CD14-positive monocyte (primary cell): ENCODE measurements at places on chromosomes 13 and 19. TPM values are rescaled to one million over a fixed set of nuclear protein-coding genes. Genes with fewer than 3 reads are reported as not detected.

GRCh38 chr19:57406516-57407123 lies 4.3 kb upstream of the ZNF17 start:
- H3K36me3 ChIP-seq = no peaks in the 10 kb centered on the region
- no peak overlapping the region for H3K27ac ChIP-seq
- H3K27me3 ChIP-seq = no peaks in the 10 kb centered on the region
- peak; percentile 11 for DNase-seq

DNA sequence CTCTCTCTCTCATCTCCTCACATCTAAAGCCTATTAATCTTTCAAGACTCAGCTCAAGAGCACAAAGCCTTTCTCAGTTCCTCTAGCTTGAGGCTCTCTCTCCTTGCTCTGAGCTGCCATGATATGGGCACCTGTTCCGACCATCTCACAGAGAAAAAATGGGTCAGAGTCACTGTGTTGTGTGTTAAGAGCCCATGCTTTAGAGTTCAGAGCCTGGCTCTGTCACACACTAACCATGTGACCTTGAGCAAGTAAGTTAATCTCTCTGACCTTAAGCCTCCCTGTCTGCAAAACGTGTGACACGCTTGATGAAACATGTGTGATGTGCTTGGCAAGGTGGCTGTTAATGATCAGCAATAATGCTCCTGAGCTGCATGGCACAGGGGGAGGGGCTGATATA lies 245.2 kb downstream of the DLEU7 start:
- no peaks in the 10 kb centered on the region for H3K27me3 ChIP-seq
- no peak overlapping the region for H3K4me3 ChIP-seq
- no peak overlapping the region for H3K27ac ChIP-seq
- H3K36me3 ChIP-seq = no peaks in the 10 kb centered on the region
- no peak for DNase-seq

DNA sequence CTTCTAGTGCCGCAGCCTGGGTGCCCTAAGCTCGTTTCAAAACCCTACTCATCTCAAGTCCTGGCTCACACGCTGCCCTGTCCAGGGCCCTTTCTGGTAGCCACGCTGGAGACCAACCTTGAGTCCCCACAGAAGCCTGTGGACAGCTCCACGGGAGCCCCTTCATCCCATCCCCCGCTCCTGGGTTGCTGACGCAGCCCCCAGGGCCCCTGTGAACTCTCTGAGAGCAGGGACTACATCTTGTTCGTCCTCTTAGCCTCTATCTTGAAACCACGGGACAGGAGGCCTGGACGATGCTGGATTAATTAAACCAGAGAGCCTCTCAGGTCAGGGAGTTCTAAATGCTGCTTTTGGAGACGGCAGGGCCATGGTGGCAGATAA lies 7.4 kb downstream of the MLLT1 start:
- H3K4me3 ChIP-seq = no peak overlapping the region
- H3K27ac ChIP-seq = peak overlapping the region; percentile 89
- no peak for DNase-seq
- no peaks in the 10 kb centered on the region for H3K27me3 ChIP-seq

GRCh38 chr13:103546271-103546670 lies 480.1 kb upstream of the SLC10A2 start:
- H3K4me1 ChIP-seq = no peaks in the 10 kb centered on the region
- no peak overlapping the region for H3K4me3 ChIP-seq
- H3K36me3 ChIP-seq = no peaks in the 10 kb centered on the region

GRCh38 chr13:91804724-91805123 lies 406.3 kb downstream of the GPC5 start:
- no peak overlapping the region for H3K27ac ChIP-seq
- no peak overlapping the region for H3K4me3 ChIP-seq
- no peaks in the 10 kb centered on the region for H3K4me1 ChIP-seq
- DNase-seq = no peak
- H3K27me3 ChIP-seq = no peaks in the 10 kb centered on the region

DNA sequence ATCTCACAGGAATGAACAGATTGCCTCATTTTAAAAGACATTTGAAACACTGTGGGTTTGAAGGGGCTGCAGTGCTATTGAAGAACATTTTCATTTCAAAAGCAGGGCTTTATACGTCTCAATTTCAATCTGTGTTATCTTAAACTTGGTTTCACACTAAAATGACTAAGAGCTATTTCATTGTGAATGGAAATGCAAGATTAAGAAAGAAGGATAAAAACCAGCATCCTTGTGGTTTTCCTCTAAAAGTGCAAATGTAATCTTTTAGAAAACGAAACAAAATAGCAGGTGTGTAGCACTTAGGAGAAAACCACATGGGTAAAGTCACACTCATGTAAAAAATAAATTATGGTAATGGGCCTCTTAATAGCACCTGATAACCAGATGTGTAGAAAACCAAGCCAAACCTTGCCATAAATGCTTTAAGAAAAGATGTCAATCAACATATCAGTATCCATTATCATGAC lies 397.7 kb downstream of the GPC6 start:
- H3K36me3 ChIP-seq = no peaks in the 10 kb centered on the region
- H3K27me3 ChIP-seq = no peaks in the 10 kb centered on the region
- H3K4me1 ChIP-seq = no peaks in the 10 kb centered on the region
- H3K27ac ChIP-seq = no peak overlapping the region

GRCh38 chr19:38095411-38096308 lies 128.4 kb downstream of the DPF1 start:
- H3K4me3 ChIP-seq = no peak overlapping the region
- no peak overlapping the region for H3K27ac ChIP-seq
- DNase-seq = peak; percentile 47

GRCh38 chr13:40315416-40316064 lies 350.9 kb downstream of the FOXO1 start:
- no peaks in the 10 kb centered on the region for H3K27me3 ChIP-seq
- H3K27ac ChIP-seq = no peak overlapping the region
- no peak overlapping the region for H3K4me3 ChIP-seq
- H3K4me1 ChIP-seq = no peaks in the 10 kb centered on the region

GRCh38 chr19:46791944-46792343 lies 3.5 kb upstream of the SLC1A5 start:
- H3K27ac ChIP-seq = no peak overlapping the region

DNA sequence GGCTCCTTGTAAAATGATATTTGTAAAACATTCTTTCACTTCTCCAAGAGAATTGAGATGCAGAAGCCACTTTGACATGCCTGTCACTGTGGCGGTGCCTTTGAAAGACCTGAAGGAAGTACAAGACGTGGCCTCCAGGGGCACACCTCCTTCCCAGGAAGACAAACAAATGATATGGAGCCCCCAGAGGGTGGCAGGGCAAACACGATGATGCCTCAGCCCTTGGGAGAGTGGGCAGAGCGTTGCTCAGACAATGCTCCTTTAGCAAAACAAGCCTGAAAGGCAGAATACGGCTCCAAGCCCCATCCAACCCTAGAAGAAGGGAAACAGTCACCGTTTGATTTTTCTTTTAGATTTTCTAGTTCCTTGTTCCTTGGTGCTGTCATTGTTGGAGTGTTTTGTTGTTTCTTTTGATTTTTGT lies 9.2 kb upstream of the ATP12A start:
- H3K4me1 ChIP-seq = peaks cover 9% of the 10 kb centered on the region
- DNase-seq = peak; percentile 4
- no peak overlapping the region for H3K27ac ChIP-seq
- no peaks in the 10 kb centered on the region for H3K36me3 ChIP-seq
- no peaks in the 10 kb centered on the region for H3K27me3 ChIP-seq
- no peak overlapping the region for H3K4me3 ChIP-seq

- no peak overlapping the region for H3K4me3 ChIP-seq
- no peak for DNase-seq
- H3K27me3 ChIP-seq = no peaks in the 10 kb centered on the region
- H3K4me1 ChIP-seq = peaks cover 12% of the 10 kb centered on the region
These were observed 40.7 kb upstream of the TNFSF11 start for GRCh38 chr13:42533336-42533591.

DNA sequence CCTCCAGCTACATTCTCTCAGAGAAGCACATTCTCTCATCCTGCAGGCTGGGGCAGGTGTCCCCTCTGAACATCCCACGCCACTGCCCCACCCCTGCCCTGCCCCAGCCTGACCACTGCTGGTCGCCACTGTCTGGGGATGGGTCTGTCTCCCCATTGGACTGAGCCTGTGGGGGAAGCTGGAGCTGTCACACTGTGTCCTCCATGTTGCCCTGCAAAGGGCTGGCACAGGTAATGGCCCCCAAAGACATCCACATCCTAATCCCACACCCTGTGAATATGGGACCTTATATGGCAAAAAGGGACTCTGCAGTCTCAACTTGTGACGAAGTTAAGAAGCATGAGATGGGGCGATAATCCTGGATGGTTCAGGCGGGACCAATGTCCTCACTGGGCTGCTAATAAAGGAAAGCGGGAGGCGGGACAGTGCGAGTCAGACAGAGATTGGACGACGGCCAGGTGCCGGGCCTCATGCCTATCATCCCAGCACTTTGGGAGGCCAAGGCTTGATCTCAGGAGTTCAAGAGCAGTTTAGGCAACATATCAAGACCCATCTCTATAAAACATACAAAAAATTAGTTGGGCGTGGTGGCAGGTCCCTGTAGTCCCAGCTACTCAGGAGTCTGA lies 9.1 kb downstream of the AP2S1 start:
- H3K4me3 ChIP-seq = no peak overlapping the region
- H3K27me3 ChIP-seq = no peaks in the 10 kb centered on the region
- H3K27ac ChIP-seq = no peak overlapping the region
- peaks cover 12% of the 10 kb centered on the region for H3K4me1 ChIP-seq
- H3K36me3 ChIP-seq = peaks cover 55% of the 10 kb centered on the region
- no peak for DNase-seq

DNA sequence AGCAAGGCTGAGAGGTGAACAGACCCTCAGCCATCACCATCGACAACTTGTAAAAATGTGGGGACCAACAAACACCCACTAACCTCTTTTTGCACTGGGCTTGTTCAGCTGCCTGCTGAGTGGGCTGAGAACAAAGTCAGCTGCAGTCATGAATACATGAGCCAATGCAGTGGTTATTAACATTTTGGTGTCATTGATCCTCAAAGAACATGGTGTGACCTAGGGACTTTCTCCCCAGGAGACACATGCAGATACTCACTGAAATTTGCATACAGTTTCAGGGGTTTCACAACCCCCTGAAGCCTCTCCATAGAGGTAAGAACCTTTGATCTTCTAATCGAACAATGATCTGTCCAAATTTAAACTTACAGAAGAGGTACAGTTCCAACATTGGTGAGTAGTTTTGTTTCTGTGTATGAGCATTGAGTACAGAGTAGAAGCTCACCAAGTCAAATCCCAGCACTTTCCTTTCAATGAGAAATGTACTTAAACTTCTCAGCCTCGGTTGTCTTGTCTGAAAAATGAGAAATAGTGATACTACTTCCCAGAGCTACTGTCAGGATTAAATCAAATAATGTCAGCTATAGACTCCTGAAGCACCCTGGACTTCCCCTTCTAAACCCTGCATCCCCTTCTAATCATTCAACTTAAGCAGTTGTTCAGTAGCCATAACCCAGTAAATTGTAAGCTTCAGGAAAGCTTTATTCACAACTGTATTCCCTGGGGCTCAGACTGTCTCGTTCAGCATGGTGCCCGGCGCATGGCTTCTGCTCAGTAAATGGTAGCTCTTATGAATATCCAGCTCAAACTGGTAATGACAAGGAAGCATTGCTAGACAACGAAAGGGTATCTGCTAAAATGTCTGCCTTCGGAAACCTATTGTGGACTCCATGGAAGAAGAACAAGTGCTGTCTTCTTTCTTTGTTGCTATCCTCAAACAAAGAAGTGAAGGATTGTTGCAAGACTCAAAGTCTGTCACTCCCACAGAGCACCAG lies 148.7 kb downstream of the FOXO1 start:
- H3K4me1 ChIP-seq = no peaks in the 10 kb centered on the region
- DNase-seq = no peak
- H3K27me3 ChIP-seq = no peaks in the 10 kb centered on the region
- no peak overlapping the region for H3K4me3 ChIP-seq
- no peaks in the 10 kb centered on the region for H3K36me3 ChIP-seq

DNA sequence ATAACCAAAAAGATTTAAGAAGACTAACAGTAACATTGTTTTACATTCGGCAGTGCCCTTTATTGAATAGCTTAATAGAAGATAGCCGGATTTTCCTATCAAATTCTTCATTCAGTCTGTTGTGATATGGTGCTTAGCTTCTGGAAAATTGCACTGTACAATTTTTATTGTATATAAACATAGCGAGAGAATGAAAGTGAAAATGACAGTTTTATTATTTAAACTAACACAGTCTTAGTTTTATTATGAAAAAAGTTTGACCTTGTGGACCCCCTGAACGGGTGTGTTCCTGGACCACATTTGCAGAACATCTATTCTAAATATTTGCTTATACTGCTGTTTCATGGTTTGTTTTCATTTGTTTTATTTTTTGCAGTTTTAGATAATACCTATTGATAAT lies 8.6 kb downstream of the ITM2B start:
- no peak for DNase-seq
- peaks cover 12% of the 10 kb centered on the region for H3K4me1 ChIP-seq
- no peaks in the 10 kb centered on the region for H3K27me3 ChIP-seq
- H3K4me3 ChIP-seq = no peak overlapping the region
- H3K27ac ChIP-seq = no peak overlapping the region

DNA sequence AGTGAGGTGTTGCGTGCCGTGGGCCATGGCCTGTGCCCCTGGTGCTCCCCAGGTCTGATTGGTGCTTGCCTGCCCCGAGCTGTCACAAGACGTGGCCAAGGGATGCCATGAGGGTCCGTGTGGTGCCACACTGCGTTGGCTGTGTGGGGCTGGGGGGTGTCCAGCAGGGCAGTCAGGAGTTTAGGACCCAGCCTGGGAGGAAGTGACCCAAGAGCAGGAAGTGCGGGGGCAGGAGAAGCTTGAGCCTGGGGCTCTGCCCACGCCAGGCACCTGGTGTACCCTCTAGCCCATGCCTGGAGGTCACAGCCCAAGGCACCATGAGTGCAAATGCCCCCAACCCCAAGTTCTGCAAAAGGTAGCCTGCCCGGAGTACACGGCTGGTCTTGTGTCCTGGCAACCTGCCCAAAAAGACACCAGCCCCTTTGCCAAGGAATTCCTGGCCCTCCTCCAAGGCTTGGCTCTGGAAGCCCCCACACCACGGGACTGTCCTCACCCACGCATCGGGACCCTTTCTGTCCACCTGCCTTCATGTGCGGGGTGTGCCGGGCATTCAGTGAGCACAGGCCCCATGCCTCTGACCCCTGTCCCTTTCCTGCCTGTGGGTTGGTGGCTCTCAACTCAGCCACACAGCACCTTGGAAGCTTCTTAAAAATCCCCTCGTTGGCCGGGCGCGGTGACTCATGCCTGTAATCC lies 24.9 kb downstream of the MPND start:
- peaks cover 24% of the 10 kb centered on the region for H3K36me3 ChIP-seq
- peak; percentile 9 for DNase-seq
- H3K27me3 ChIP-seq = no peaks in the 10 kb centered on the region
- H3K27ac ChIP-seq = peak overlapping the region; percentile 60

Gene SIRT6
- polyA plus RNA-seq = 50.3 and 59.3 TPM in 2 replicates

Gene MAST1
- polyA plus RNA-seq = 3.6 TPM

Gene FUT1
- polyA plus RNA-seq = not detected

Gene SPACA4
- not detected for polyA plus RNA-seq

Gene ZNF681
- 0.04 TPM for polyA plus RNA-seq

Gene EFNB2
- polyA plus RNA-seq = not detected

Gene PSG7
- polyA plus RNA-seq = not detected
